ENCODE measurements at places on chromosomes 2 and 18.

DNA sequence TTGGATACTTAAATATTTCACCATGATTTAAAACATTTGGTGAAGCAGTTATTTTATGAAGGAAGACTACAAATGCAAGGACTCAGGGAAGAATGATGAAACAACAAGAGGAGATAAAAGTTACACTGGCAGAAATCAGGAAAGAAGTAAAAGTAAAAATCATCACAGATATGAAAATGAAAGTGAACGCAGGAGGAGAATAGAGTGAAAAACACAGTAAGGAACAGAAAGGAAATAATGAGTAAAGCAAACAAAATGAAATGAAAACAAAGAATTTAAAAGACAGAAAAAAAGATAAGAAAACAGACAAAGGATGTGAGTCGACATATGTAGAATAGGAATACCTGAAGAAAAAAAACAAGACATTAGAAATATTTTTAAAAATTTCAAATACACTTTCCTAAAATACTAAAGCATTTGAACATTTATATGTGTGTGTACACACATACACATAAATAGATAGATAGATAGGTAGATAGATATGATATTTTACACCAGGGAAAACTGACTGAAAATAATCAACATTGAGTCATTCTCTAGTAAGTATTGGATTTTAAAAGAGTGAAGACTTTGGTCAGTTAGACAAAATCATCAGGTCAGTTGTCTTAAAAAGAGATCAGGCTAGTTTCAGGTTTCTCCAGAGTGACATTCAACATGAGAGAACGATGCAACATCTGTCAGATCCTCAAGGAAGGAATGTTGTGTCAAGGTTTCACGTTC lies 12.1 kb upstream of the KDSR start:
- DNase-seq: no peak

DNA sequence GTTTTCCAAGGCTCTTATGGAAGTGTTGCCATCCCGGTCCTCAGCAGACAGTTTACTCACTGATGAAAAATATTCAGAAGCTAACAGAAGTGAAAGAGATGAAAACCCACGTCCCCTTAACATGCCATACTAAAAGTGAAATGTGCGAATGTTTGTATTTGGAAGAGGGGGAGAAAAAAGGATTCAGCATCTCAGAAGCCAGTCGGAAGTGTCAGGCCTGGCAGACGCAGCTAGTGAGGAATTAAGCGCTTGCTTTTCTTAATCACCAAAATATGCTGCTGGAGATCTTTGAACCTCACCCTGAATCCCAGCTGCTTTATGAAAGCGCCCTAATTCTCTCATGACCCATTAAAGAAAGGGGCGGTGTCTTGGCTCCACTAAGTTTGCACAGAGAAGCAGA lies 653.7 kb downstream of the DCDC2C start:
- DNase-seq: no peak

- DNase-seq: no peak
Measured at GRCh38 chr18:24731981-24732380, 271.5 kb downstream of the HRH4 start.

DNA sequence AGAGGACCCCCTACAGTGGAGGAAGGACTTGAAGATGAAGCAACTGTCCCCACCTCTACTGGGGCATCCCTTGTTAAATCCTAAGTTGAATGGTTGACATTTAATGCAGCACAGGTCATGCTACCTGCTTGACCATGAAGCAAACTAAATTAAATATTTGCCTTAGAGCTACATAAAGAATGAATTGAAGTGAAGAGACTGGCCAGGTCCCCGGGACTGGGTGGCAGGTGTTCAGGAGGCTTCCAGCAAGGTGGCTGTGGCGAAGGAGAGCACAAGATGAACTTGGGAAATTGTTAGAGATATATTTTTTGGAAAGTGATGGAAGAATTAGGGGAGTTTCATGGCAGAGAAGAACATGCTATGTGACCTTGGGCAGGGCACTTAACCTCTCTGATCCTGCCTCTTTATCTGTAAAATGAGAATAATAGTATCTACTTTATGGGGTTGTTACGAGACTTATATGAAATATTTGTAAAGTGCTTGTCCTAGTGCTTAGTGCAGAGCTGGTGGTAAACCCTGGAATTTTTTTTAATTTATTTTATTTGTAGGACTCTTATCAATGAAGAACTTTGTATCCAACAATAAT lies 37.3 kb downstream of the EFR3B start:
- DNase-seq: no peak

DNA sequence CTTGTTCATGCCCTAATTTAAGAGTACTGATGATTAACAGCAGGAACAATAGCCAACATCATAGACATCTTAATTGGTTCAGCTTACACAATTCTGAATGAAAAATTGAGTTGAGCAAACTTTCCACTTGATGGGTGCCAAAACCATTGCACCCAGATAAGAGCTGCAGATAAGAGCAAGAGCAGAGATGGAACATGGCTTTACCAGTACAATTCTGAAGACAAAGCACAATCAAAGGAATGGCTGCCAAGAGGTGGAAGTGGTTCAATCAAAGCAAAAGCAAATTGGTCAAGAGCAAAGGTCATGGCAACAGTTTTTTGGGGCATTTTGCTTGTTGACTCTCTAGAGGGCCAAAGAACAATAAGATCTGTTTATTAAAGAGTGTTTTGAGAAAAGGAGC lies 65.6 kb upstream of the ATP5MC3 start:
- DNase-seq: no peak

DNA sequence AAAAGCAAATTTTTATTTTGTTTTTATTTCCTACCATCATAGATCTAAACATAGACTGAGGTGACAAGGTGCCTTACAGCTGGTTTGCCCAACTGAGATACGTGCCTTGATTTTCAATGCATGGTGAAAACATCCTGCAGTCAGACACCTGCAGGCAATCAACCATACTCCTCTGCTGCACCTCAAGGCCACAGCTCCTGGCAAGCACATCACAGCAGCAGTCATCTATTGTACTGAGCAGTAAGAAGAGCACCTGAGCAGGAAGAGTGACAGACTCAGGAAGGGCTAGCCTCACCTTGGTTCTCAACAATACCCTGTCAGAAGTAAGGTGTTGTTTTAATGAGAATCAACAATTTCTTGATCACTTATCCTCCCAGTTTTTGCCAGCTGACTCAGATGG lies 1206.8 kb upstream of the NRXN1 start:
- no peak for DNase-seq

GRCh38 chr18:49788327-49788898 lies 24.9 kb downstream of the ACAA2 start:
- no peak for DNase-seq

- no peak for DNase-seq
Measured at GRCh38 chr2:55109219-55109891, 59.1 kb upstream of the RTN4 start.

GRCh38 chr2:15799432-15799827 lies 140.9 kb upstream of the MYCN start:
- no peak for DNase-seq

DNA sequence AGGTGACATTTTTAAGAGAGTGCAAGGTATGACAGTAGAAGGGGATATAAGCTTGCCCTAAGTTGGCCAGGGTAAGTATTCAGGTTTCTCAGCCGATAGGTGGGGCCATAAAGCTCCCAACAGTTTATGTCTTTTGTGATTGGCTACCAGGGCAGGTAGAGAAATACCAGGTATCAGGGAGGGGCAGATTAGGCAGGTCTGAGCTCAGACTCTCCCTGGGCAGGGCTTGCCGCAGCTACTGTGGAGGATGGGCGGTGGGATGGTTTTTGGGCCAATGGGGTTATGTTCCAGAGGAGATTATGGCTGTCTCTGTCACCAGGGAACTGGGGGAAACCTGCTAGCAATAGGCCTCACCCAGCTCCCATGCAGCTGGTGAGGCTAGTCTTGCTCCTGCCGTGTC lies 211.6 kb downstream of the PTH2R start:
- no peak for DNase-seq

DNA sequence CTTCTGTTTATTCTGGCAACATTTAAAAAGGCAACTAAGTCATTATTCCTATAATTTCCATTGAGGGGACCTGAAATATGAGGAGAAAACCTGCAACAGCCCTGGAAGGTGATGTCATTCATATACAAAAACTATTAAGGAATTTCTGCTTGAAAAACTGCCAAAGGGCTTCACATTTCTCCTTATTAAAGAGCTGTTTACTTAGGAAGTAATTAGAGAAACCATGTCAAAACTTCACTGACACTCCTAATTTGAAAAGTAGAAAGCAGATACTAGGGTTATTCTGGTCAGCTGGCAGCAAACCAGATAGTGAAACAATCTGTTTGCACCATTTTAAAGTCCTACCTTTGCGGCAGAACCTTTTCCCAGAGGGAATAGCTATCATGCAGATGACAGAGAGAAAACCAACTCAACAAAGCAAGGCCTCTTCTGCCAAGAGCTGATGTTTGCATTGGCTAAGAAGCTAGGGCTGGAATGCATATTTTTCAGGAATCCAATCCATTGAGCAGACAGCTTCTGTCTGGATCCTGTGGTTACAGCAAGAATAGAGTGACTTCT lies 592.2 kb upstream of the SYT4 start:
- DNase-seq: no peak

DNA sequence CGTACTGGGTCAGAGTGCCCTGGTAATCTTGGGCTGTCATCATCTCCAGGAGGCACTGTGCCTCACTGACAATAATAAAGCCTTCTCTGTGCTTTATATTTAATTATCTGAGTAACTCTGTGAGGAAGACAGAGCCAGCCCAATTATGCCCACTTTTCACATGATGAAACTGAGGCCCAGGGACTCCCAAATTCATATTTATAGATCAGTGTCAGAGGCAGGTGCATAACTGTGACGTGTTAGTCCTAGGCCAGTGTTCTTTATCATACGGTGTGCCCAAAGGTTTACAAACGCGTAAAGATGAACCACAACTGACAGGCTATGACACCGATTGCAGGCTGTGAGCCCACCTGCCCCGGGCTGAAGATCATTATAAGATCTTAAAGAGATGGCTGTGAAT lies 65.4 kb downstream of the XDH start:
- DNase-seq: no peak

DNA sequence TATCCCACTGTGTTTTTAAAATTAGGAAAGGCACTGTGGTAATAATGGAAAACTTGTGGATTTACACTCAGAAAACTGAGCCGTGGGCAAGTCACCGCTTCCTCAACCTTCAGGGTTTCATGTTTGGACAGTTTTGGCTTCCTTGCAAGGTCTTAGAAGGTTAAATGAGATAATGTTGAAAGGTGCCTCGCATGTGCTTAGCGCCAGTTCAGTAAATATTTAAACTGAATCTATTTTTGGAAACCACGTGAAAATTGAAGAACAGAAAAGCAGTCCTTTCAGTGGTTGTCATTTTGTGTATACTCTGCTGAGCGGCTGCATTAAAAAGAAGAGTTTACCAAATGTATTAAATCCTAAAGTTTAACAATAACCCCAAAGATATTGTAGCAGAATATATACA lies 15.2 kb upstream of the AGAP1 start:
- DNase-seq: no peak

GRCh38 chr2:176491172-176491904 lies 222.1 kb downstream of the MTX2 start:
- peak; percentile 1 for DNase-seq

DNA sequence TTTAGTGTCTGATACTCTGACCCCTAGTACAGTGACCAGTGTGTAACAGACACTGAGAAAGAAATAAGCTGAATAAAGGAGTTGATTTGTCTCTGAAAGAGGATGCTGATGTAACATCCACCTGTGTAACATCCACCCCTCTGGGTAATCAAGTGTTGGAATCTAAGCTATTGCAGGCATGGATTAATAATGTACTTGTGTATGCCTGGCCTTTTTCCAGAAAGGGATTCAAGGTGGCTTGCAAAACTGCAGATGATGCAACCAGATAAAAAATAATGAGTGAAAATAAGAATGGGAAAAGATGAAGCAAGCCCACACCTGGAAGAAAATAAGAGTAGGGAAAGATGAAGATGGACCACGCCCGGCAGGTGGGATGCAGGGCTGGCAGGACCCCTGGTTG lies 48.2 kb upstream of the FOXI3 start:
- DNase-seq: no peak

DNA sequence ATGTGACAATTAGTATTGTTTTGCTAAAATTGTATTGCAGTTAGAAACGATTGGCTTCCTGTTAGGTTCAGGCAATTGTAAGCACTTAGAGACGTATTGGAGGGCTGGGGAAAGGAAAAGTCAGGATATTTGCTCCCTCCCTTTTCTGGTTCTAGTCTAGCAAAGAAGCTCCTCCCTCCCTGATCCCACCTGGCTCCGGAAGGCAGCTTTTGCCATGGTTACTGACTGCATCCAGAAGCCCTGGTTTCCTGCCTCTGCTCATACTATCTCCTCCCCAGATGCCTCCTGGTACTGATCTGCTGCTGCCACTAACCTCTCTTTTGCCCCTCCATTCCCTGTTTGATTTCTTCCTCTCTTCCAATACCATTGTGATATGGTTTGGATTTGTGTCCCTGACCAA lies 275.9 kb downstream of the MREG start:
- DNase-seq: no peak

- DNase-seq: no peak
Measured at GRCh38 chr2:173441222-173441621, 86.5 kb downstream of the CDCA7 start.

DNA sequence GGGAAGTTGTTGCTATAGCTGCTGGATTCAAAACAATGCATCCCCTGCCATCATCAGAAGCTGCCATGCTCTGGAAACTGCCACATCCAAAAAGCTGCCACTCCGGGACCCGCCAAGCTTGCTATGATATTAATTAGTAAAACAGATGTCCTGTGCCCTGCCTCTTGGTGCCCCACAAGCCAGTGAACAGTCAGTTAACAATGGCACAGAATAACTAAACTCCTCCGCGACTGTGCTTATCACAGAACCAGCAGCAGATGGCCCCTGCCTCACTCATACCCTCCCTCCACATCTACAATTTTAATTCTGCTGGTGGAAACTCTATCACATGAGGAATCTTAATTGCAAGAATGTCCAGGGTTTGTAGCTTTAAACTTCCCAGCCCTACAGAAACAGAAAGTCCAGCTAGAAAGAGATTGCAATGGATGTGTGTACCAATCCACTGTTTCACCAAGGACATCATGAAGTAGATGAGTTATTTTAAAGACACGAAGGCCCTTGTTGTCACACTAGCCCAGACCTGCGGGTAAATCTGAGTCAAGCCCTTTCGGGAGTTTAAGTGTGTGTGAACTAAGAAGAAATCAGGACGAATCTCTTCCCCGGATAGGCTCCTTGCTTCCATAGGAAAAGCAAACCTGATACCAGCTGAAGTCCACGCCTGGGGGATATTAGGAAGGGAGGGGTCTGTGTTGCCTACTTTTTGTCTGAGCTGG lies 7.4 kb upstream of the ACYP2 start:
- DNase-seq: no peak

GRCh38 chr2:136770384-136770783 lies 5.0 kb downstream of the THSD7B start:
- DNase-seq: no peak

GRCh38 chr2:63438181-63438580 lies 150.1 kb downstream of the WDPCP start:
- DNase-seq: no peak
